Osteocyte (in vitro differentiated cells): ENCODE measurements at places on chromosomes 12 and 14.

- no peak overlapping the region for H3K27ac ChIP-seq
- H3K27me3 ChIP-seq = no peaks in the 10 kb centered on the region
- no peak overlapping the region for H3K4me3 ChIP-seq
- no peaks in the 10 kb centered on the region for H3K36me3 ChIP-seq
Observed at GRCh38 chr12:124040291-124040690, 67.3 kb downstream of the ZNF664 start.

GRCh38 chr12:87879141-87879540 lies 150.1 kb downstream of the C12orf50 start:
- DNase-seq = no peak
- H3K4me3 ChIP-seq = no peak overlapping the region
- peaks cover 4% of the 10 kb centered on the region for H3K4me1 ChIP-seq
- H3K36me3 ChIP-seq = no peaks in the 10 kb centered on the region

DNA sequence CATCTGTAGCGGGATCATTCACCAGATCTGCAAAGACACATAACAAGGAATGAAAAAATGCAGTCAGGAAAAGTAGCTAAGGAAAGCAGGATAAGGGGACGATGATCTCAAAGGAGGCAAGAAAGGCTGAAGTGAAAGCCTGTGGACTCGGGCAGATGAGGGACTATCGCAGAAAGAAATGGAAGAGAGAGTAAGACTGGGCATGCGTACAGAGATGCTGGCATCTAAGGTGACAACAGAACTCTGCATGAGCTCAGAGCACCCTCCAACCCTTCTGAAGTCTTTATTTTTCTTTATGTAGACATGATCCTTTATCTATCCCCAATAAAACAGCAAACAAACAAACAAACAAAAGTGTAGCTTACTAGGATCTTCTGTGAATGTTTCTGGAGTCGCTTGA lies 7.2 kb downstream of the MFAP5 start:
- no peaks in the 10 kb centered on the region for H3K36me3 ChIP-seq
- H3K27me3 ChIP-seq = peaks cover 4% of the 10 kb centered on the region
- DNase-seq = no peak
- H3K4me1 ChIP-seq = no peaks in the 10 kb centered on the region
- H3K4me3 ChIP-seq = no peak overlapping the region

DNA sequence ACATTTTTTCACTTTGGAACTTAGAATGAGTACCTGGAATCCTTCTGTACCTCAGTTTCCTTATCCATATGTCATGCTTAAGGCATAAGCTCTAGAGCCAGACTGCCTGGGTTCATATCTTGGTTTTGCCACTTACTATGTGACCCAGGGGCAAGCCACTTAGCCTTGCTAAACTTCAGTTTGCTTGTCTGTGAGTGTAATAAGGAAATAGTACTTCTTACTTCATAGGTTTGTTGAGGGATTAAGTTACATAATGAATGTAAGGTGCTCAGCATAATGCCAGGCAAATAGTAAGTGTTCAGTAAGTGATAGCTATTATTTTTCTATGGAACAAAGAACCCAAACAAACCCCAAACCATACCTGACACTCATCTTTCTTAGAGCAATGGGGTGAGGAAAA lies 225.1 kb downstream of the BCAT1 start:
- H3K4me3 ChIP-seq = no peak overlapping the region
- no peak for DNase-seq
- no peaks in the 10 kb centered on the region for H3K27me3 ChIP-seq
- no peak overlapping the region for H3K27ac ChIP-seq
- H3K36me3 ChIP-seq = no peaks in the 10 kb centered on the region

GRCh38 chr14:66939409-66939808 lies 249.8 kb upstream of the GARIN2 start:
- H3K27ac ChIP-seq = no peak overlapping the region
- H3K27me3 ChIP-seq = no peaks in the 10 kb centered on the region
- no peak for DNase-seq
- peaks cover 15% of the 10 kb centered on the region for H3K36me3 ChIP-seq

DNA sequence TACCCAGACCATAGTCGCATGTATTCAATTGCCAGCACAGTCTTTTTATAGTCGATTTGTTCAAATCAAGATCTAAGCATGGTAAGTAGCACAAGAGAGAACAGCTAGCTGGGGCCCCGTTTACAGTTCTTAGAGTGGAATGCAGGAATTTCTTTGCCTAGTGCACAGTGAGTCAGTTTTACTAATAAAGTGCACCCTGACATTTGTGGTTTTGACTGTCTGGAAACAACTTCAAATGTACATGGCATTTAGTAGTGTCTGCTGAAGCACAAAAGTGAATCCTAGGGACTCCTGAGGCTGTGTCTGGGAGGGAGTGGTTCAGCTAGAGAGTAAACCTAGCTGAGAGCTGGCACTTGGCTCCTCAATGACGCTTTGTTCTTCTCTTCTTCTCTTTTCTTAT lies 64.9 kb downstream of the TMX1 start:
- H3K27me3 ChIP-seq = no peaks in the 10 kb centered on the region
- no peak overlapping the region for H3K4me3 ChIP-seq
- H3K27ac ChIP-seq = peak overlapping the region; percentile 91
- no peak for DNase-seq

DNA sequence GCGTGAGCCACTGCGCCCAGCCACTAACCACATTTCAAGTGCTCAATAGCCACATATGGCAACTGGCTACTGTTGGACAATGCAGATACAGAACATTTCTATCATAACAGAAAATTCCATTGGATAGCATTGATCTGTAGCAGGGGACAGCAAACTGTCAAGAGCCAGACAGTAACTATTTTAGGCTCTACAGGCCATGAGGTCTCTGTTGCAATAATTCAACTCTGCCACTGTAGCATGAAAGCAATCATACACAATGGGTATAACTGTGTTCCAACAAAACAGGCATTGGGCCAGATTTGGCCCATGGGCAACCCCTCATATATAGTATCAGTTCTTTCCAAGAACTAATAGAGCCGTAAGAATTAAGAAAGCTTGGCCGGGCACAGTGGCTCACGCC lies 8.0 kb downstream of the CSRNP2 start:
- H3K4me3 ChIP-seq = no peak overlapping the region
- H3K27me3 ChIP-seq = no peaks in the 10 kb centered on the region
- no peak for DNase-seq
- peaks cover 18% of the 10 kb centered on the region for H3K36me3 ChIP-seq
- no peak overlapping the region for H3K27ac ChIP-seq
- peaks cover 18% of the 10 kb centered on the region for H3K4me1 ChIP-seq

DNA sequence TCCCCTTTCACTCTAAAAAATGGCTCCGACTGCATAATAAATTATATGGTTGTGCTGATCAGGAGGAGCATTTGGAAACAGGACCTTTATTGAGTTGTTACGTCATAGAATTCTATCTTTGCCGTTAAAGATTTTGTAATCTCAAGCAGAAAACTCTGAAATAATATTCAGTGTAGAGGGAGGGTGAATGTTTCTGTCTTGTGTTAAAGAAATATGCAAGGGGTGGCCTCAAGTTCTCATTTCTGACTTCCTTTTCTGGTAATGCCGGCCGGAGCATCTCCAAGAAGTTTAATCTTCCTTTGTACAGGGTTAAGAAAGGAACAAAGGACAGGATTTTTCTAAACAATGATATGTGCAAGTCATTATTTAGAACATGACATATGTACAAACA lies 165.1 kb downstream of the SLC38A4 start:
- peak overlapping the region; percentile 92 for H3K27ac ChIP-seq
- H3K4me1 ChIP-seq = peaks cover 88% of the 10 kb centered on the region
- peak overlapping the region; percentile 32 for H3K4me3 ChIP-seq
- H3K36me3 ChIP-seq = no peaks in the 10 kb centered on the region
- DNase-seq = no peak

DNA sequence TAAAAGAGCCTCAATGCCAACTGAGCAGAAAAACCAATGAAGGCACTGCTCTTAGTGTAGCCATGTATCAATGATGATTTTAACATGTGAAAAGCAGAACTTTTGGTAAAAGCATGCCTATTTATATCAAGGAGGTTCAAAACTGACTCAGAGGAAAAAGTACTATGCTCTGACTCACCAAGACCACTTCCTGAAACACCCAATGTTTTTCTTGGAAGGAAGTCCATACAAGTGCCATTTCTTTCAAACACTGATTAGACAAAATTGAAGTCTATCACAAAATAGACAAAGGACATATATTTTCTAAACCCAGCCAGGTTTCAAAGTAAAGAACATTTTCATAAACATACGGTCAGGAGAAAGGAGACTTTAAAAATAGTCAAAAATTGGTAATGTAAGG lies 88.6 kb downstream of the EPS8 start:
- peaks cover 19% of the 10 kb centered on the region for H3K36me3 ChIP-seq
- peak overlapping the region; percentile 48 for H3K4me3 ChIP-seq
- H3K4me1 ChIP-seq = peaks cover 91% of the 10 kb centered on the region
- H3K27ac ChIP-seq = peak overlapping the region; percentile 92
- no peak for DNase-seq

DNA sequence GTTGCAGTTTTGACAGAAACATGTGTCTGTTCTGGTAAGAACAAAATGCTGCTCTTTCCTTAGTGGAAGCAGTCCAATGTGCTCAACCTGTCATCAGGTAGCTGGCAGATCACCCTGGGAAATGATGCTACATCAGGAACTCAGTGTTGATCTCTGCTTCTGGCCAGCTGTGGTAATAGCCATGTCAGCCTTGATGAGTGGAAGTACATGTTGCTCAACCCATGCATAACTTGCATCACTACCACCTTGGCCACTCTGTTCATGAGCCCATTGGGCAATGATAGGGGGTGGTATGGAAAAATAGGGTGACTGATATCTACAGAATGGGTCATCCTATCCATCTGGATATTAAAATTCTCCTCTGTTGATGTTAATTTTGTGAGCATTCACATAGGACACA lies 411.0 kb downstream of the C12orf50 start:
- no peak for DNase-seq
- no peaks in the 10 kb centered on the region for H3K4me1 ChIP-seq
- H3K27me3 ChIP-seq = no peaks in the 10 kb centered on the region
- no peaks in the 10 kb centered on the region for H3K36me3 ChIP-seq
